ENCODE measurements at places on chromosomes 1 and 21. TPM values are rescaled to one million over a fixed set of nuclear protein-coding genes. Genes with fewer than 3 reads are reported as not detected.
A peak's percentile ranks its signal among the peaks of the same experiment; 100 is the strongest.

Gene CD55
- total RNA-seq = 9.6 TPM

DNA sequence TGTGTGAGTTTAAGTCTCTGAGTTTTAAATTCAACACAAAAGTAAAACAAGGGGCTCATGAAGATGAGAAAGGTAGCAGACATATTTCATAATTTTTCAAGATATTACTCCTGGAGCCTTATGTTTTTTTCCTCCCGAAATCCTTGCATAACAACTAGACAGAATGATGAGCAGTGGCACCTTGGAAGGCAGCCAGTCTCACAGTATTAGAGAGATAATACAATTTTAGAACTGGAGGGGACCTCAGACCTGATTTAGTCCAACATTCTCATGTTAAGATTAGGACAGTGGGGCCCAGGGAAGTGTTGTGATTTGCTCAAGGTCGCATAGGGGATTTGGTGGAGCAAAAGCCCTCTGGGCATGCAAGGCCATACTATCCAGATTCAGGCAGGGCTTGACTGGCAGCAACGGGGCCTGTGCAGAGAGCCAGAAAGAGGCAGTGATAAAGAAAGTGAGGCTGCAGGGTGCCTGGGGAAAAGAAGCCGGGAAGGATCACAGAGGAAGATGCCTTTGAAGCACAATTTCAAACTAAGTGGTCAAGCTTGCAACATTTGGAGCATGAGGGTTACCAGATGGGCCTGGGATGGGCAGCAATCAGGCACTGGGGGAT lies 31.4 kb upstream of the BCL9 start:
- no peak for DNase-seq

GRCh38 chr1:231166398-231166797 lies 4.5 kb downstream of the TRIM67 start:
- DNase-seq = no peak

Gene AMY1B
- not detected for total RNA-seq

GRCh38 chr1:199515261-199515660 lies 512.2 kb upstream of the NR5A2 start:
- peak; percentile 17 for DNase-seq

Gene KIF14
- total RNA-seq = 24.9 TPM

GRCh38 chr1:66575739-66576138 lies 41.8 kb downstream of the SGIP1 start:
- peak; percentile 95 for DNase-seq

GRCh38 chr1:17587693-17588047 lies 48.2 kb downstream of the ARHGEF10L start:
- peak; percentile 52 for DNase-seq

- DNase-seq = no peak
Measured at GRCh38 chr1:15627343-15627988, 10.2 kb downstream of the DDI2 start.

DNA sequence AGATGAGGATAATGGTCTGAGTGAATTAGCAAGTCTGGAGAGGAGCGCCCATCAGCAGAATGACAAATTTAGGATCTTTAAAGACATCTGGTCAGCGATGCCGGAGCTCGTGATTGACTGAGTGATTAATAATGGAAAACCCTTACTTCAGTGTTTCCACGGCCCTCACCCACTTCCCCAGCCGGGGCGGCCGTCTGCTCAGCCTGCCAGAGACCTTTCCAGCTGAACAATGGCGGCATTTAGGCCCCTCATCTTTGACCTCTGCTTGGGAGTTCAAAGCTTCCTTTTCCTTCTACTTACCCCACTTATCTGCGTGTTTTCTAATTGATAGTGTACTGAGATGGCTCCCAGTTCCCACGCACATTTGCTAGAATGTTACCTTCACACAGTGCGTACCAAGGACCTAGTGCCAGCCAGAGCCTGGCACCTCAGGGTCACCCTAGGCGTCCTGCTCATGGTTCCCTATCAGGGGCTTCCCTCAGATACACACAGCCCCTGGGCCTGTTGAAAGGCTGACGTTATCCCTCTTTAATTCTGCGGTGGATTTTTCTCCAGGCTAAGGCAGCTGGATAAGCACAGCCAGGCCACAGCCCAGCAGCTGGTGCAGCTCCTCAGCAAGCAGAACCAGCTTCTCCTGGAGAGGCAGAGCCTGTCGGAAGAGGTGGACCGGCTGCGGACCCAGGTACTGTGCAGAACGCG lies 232.8 kb downstream of the SDCCAG8 start:
- DNase-seq = no peak

- no peak for DNase-seq
Measured at GRCh38 chr1:51517361-51518032, 1.6 kb downstream of the EPS15 start.

DNA sequence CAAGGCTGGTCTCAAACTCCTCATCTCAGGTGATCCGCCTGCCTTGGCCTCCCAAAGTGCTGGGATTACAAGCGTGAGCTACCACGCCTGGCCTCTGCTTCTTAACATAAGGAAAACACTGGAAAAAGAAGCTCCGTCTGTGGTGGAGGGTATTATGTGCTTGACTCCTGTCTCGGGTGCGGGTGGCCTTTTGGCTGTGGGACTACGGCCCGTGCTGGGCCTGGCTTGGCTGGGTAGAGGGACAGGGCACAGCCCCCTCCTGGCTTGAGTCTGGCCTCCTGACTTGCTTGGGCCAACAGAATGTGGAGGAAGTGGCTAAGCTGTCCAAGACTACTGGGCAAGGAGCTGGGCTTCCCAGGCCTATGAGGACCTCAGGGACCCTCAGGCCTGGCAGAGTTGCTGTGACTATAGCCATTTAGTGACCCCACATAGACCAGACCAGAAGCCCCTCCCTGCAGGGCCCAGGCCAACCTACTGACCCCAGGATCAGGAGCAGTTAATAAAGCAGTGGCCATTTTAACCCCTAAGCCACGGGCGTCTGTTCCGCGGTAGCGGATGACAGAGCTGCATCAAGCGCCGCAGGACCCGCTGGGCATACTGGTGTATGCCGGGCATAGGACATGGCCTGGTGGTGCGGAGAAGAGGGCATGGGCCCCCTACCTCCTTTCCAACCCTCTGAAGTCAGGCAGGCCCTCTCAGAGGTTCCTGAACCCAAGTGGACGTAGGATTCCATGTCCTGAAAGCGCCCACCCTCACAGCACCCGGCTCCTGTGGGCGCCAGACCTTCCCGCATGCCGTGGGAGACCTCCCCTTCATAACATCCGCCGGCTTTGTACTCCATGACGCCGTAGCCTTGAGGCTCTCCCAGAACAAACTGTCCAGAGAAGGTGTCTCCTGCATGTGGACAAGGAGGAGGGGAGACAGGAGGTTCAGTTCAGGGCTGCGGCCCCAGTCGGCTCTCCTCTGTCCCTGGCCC lies 4.4 kb downstream of the MORN1 start:
- no peak for DNase-seq

DNA sequence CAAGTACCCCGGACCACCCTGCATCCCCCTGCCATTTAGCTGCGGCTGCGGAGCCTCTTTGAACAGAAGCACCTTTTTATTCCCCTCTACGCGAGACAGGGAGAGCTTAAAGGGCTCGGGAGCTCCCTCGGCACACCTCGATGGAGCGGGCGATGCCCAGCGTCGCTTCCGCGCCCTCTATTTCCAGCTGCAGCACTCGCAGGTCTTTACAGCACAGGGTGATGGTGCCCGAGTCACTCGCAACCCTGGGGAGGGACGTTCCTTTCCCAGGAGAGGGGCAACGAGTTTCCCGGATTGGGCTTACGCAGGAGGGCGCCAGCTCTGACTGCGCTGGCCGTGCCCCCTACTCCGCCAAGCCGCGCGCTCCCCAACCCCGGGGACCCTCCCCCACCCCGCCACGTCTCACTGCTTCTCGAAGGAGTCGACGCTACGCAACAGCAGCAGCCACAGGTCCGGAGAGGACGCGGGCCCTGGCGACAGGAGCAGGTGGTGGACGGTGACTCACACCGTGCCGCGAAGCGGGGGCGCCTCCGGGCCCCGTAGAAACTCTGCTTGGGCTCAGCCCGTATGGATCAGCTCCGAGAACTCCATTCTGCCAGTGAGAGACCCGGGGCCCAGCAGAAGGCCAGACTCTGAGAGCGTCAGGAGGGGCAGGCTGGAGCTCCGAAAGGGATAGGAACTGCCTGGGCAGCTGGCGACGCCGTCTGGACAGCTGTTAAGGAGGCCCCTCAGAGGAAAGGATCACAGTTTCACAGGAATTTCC lies 5.8 kb upstream of the FAM167B start:
- no peak for DNase-seq

Gene KRTAP21-2
- total RNA-seq = not detected

- DNase-seq = no peak
Measured at GRCh38 chr1:155910621-155911121, 478 bp downstream of the RIT1 start.

Gene GBP6
- total RNA-seq = 0.39 TPM

GRCh38 chr21:14356746-14357145 lies 26.2 kb downstream of the HSPA13 start:
- peak; percentile 92 for DNase-seq

GRCh38 chr1:226094451-226094850 lies 31.9 kb downstream of the H3-3A start:
- no peak for DNase-seq

GRCh38 chr21:46560568-46561444 lies 44.1 kb downstream of the S100B start:
- no peak for DNase-seq

DNA sequence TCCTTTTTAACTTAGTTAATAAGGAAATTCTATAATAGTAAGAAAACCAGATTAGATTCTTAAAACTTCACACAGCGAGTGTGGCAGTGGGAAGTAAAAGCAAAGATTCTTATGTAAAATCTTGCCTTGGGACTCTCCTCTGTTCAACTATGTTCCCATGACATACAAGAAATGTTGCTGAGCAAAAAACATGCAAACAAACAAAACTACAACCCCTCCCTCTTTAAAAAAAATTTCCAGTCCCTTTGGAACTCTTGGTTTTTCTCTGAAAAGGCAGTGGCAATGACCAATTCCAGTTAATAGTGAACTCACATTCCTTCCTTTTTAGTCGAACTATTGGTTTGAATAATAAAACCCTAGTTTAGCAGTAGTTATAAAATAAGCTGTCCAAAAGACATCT lies 453.1 kb upstream of the ZRANB2 start:
- no peak for DNase-seq

DNA sequence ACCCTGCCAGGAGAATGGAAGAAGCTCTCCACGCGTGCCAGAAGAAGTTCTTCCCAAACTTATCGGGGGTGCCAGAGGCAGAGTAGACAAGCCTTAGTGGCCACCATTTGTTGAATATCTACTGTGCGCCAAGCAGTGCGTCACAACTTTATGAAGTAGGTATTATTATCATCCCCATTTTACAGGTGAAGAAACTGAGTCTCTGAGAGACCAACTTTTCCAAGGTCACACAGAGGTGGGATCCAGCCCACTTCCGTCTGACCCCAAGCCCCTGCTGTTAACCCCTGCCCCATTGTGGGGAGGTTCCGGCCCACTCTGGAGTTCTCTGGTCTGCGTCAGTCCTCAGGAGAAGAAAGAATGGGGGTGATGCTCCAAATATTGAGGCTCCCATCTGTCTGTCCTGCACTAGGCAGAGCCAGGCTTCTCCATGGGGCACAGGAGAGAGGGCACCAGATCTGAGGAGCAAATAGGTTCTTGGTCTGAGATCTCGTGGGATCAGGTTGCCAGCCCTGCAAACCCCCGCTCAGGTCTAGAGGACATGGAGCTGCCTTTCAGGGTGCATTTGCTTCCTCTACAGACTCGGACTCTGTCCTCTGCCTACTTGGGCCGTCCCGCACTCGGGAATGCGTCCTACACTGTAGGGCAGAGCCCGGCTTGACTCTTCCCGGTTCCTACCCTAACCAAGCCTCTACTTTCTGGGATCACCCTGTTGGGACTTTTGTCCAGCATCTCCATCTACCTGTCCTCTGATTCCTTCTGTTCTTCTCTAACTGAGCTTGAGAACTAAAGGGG lies 2.1 kb downstream of the CDK18 start:
- DNase-seq = no peak

GRCh38 chr1:38872401-38873026 lies 634 bp downstream of the MYCBP start:
- DNase-seq = peak; percentile 20

Gene CLCA4
- total RNA-seq = not detected

DNA sequence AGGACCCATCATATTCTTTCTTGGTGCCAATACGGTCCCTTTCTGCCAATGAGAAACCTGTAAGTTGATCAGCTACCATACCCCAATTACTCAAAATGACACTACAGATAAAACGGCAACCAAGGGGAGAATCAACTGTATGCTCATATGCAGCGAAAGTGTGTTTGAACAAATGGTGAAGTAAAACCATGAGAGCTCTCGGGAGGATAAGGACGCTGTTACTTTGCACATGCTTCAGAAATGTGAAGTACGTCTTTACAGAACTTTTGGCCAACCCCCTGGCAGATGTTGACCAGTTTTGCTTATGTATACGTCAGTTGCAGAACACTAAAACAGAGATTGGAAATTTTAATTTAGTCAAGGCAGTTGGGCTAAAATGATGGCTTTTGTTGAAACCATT lies 79.6 kb downstream of the PROX1 start:
- no peak for DNase-seq

Gene TRIM63
- not detected for total RNA-seq

Measured in foreskin keratinocyte (primary cell).